ENCODE measurements at places on chromosomes 4 and X. TPM values are rescaled to one million over a fixed set of nuclear protein-coding genes. Genes with fewer than 3 reads are reported as not detected.
A peak's percentile ranks its signal among the peaks of the same experiment; 100 is the strongest.

The NEUROG2 gene
- polyA plus RNA-seq = not detected

The MAP7D3 gene
- 8.6 TPM for polyA plus RNA-seq

DNA sequence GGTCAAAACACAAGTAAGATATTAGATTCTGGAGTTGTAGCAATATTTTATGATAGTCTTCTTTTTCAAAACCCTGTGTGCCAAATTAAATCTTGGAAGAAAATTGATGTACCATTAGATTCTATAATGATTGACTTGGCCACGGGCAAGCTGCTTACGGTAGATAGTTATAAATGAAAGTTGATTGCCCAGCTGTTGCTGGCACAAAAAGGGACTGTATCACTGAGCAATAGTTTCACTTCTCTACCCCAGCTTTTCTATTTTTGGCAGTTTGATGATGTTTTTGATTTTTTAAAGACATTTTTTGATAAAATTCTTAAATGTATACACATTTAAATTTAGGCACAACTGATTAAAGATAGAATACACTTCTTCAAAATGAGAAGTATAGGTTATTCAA lies 333.3 kb downstream of the TRAM1L1 start:
- no peak for DNase-seq

DNA sequence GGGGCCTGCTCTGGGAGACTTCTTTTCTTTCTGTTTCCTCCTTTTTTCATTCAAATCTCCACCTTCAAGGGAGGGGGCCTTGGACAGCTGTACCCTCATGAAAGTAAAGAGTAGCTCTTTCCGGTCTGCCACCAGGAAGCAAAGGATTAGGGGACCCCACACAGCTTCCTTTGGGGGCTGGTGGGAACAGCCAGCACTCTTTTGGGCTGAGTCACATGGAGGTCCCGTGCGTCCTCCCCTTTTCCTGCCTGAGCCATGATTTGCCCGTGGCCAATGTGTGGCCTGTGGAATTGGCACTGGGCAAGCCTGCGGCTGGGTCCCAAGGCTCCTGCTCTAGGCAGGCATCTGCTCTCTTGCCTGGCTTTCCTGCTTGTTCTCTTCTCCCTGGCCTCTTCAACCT lies 65.5 kb downstream of the FHDC1 start:
- DNase-seq = no peak

DNA sequence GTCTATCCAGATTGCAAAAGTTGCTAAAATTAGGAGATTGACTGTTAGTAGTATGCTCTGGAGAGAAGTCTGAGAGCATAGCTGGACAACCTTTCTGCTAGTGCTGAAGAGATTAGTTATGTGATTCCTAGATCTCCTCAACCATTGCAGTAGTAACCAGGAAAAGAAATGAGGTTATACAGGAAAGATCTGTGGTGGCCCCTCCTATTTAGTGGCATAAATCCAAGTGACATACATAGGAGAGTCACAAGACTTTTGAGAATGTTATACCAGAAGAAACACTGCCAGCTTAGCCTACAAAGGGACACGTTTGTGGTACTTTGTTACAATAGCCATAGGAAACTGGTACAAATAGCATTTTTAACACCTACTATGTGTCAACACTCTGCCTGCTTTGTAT lies 105.2 kb downstream of the ATP10D start:
- DNase-seq = no peak

DNA sequence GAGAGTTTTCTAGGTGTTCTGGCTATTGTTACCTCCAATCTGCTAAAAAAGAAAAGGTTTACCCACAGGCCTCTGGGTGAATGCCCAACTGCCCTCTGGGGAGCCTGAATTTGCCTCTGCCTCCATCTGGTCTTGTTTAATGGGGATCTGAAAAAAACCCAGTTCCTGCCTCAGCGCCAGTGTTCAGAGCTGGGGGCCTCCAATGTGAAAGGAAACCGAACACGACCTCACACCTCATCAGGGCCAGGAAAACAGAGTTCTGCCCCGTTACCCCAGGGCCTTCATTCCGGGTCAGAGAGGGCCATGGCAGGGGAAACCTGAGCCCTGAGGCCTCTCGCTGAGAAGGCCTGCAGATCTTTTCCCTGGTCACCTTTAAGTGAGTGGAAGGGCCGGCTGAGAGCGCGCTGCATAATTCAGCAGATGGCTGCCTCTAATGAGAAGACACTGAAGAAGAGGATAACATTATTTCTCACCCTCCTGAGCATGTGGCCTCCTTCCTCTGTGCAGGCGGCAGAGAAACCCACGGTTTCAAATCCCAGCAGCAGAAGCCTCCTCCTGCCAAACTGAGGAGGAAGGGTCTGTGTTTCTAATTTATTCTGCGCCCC lies 6.8 kb downstream of the SEPTIN6 start:
- peak; percentile 73 for DNase-seq
